Heart left ventricle (tissue), 16 donors: ENCODE measurements at places on chromosomes 5 and 9.

DNA sequence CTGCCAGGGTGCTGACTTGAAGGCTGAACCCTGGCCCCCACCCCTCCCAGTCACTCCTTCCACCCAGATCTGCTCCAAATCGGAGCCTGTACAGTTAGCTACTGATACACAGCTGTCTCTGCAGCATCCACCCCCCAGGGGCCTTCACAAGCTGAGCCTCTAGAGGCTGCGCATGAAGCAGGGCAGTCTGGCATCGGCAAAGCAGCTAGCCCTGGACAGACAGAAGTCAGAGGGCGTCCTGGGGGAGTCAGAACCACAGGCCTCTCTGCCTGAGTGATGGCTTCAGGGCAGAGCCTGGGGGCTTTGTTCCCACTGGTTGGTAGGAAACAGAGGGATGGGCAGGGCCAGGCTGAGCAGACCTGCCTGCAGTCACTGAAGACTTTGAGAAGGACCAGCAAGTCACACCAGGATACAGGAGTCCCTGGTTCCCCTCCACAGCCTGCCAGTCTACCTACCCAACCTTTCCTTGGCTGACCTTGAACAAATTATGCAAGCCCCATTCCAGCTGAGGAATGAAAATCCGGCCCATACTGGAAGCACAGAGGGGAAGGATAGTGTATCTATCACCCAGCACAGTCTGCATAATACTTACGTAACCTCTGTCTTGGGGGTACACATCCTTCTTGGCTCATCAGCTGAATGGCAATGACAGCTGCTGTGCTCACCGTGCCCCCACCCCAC, 8.8 kb downstream of the VDAC1 start:
- H3K36me3 ChIP-seq = peaks cover 22% of the 10 kb centered on the region
- no peak for DNase-seq
- H3K27ac ChIP-seq = peak overlapping the region; percentile 58
- peaks cover 89% of the 10 kb centered on the region for H3K4me1 ChIP-seq
- H3K27me3 ChIP-seq = no peaks in the 10 kb centered on the region

GRCh38 chr9:6956879-6957278, 199.1 kb downstream of the KDM4C start:
- DNase-seq = no peak
- H3K4me3 ChIP-seq = no peak overlapping the region
- H3K27me3 ChIP-seq = no peaks in the 10 kb centered on the region
- H3K36me3 ChIP-seq = no peaks in the 10 kb centered on the region
- peaks cover 12% of the 10 kb centered on the region for H3K4me1 ChIP-seq
- H3K27ac ChIP-seq = no peak overlapping the region

DNA sequence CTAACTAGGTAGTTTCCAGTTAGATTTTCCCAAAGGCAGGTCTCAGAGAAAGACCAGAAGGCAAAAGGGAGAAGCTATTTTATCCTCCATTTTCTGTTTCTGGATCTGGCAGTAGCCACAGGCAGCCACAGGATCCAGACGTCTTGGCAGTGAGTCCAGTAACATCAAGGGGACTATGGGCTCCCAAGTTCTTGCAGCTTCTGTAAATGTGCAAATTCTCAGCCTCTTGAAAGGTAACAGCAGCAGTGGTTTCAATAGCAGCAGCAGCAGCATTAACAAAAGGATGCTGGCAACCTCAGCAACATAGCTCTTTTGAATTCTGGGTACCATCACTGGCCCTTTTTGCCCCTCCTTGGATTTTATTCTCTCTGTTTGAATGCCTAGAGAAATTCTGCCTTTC, 27.1 kb upstream of the IL33 start:
- H3K27ac ChIP-seq = no peak overlapping the region
- no peaks in the 10 kb centered on the region for H3K27me3 ChIP-seq
- H3K4me3 ChIP-seq = no peak overlapping the region
- DNase-seq = no peak
- H3K4me1 ChIP-seq = peaks cover 8% of the 10 kb centered on the region
- H3K36me3 ChIP-seq = no peaks in the 10 kb centered on the region

DNA sequence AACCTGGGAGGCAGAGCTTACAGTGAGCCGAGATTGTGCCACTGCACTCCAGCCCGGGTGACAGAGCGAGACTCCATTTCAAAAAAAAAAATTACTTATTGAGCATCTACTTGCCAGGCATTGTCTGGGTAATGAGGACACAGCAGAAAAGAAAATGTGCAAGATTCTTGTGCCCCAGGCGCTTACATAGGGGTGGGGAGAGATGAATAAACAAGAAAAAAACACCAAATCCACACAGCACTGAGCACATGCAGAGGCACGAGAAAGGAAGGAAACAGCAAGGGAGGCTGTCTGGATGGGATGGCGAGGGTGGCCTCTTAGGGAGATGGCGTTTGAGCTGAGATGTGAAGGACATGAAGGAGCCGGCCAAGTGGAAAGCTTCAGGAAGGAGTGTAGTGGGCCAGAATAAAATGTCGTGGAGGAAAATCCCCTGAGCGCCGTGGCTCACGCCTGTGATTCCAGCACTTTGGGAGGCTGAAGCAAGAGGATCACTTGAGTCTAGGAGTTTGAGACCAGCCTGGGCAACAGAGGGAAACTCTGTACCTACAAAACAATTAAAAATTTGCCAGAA, 13.9 kb downstream of the DYNC2I2 start:
- H3K36me3 ChIP-seq = no peaks in the 10 kb centered on the region
- H3K4me3 ChIP-seq = no peak overlapping the region
- DNase-seq = no peak
- no peak overlapping the region for H3K27ac ChIP-seq
- no peaks in the 10 kb centered on the region for H3K4me1 ChIP-seq

GRCh38 chr5:89300426-89300970, 417.5 kb upstream of the MEF2C start:
- no peak for DNase-seq
- no peaks in the 10 kb centered on the region for H3K36me3 ChIP-seq
- H3K27ac ChIP-seq = no peak overlapping the region

DNA sequence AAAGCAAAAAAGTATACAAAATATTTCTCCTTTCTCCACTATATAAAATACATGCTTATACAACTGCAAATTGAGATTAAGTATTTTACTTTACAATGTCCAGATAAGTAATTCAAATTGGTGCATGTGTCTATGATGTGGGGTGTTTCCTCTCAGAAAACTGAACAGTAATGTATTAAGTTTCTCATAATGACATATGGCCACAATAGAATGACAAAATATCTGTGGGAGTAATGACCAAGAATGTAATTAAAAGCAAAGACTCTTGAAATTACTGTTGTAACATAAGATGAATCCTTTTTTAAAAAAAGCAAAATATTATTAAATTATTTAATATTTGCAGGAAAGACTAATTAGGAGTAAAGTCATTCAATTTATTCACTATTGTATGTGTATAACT, 155.1 kb downstream of the RFX3 start:
- DNase-seq = no peak
- H3K36me3 ChIP-seq = no peaks in the 10 kb centered on the region
- H3K4me3 ChIP-seq = no peak overlapping the region
- H3K4me1 ChIP-seq = peaks cover 18% of the 10 kb centered on the region

DNA sequence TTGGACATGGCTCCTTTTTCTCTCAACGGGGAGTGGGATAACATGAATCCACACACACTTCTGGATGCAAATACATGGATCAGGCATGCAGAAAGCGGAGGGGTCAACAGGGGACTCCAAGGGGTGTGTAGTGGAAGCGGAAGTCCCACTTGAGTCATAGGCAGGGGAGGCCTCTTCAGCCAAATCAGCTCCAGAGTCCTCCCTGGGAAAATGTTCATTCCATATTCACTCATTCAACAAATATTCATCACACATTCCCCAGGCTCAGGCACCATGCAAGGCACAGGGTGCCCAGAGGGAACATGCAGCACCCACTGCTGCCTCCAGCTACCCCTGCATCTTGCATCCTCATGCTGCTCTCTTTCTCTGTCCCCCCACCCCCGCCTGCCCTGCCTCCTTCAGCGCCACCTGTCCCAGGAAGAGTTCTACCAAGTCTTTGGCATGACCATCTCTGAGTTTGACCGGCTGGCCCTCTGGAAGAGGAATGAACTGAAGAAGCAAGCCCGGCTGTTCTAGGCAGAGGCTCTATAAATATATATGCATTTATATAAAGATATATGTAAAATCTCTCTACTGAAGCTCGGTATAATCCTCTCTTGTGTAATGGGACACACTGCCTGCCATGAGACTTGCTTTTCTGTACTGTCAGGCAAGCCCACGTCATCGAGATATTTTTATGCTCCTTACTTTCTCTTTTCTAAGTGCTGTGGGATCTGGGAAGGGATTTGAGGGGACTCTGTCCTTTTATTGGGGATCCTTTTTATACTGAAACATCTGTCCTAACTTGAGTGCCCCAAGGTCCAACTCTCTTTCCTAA, 13.6 kb upstream of the AFAP1L1 start:
- no peaks in the 10 kb centered on the region for H3K27me3 ChIP-seq
- H3K4me1 ChIP-seq = no peaks in the 10 kb centered on the region
- no peak overlapping the region for H3K27ac ChIP-seq
- H3K4me3 ChIP-seq = no peak overlapping the region

DNA sequence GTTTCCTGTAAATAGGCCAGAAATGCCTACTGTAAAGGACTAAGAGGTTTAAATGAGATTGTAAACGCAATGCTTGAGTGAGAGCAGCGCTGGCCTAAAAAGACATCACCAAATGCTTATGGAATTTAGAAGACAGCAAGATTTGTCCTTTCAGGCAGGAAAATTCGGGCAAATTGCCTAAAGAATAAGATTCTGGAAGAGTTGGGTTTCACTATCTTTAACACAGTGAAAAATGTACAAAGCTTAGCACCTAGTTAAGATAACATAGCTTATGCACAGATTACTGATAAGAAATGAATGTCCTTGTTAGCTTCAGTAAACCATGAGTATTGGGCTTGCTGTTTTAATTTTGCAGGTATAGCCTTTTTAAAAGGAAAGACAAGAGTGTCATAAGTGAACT, 4.7 kb downstream of the FKBP15 start:
- no peak overlapping the region for H3K4me3 ChIP-seq
- H3K36me3 ChIP-seq = peaks cover 4% of the 10 kb centered on the region
- H3K27ac ChIP-seq = no peak overlapping the region
- no peaks in the 10 kb centered on the region for H3K27me3 ChIP-seq
- H3K4me1 ChIP-seq = peaks cover 11% of the 10 kb centered on the region

DNA sequence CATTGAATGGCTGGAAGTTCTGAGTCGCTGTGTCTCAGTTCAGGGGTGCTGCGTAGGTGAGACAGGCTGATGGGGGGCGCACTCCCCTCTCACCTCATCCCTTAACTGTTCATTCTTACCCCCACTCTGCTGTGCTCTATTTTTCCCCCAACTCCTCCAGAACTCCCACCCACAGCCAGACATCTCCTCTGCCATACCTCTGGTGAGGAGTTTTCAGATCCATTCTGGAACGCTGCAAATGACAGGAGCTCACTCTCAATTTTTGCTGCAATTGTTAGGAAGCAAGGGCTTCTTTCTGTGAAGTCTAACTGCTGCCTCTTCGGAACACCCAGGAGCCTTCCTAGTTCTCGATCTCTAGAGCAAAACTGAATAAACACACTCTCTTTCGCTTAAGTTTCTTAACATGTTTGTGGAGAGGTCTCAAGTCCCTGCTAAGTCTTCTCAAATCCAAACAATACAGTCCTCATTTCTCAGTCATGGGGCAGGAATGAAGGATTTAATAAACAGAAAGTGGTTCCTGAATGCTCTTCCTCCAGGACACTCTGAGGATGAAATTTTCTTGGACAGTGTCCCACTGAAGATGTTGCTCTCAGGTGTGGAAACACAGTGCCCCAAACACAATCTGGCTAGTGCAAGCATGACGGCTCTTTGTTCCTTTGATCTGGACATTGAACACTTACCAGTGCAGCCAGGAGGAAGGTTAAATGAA, 387.7 kb downstream of the KDM4C start:
- H3K4me1 ChIP-seq = no peaks in the 10 kb centered on the region
- H3K36me3 ChIP-seq = no peaks in the 10 kb centered on the region
- no peak for DNase-seq
- H3K27ac ChIP-seq = peak overlapping the region; percentile 16
- no peak overlapping the region for H3K4me3 ChIP-seq

- H3K4me3 ChIP-seq = no peak overlapping the region
- no peaks in the 10 kb centered on the region for H3K36me3 ChIP-seq
- no peak for DNase-seq
- no peak overlapping the region for H3K27ac ChIP-seq
Measured at GRCh38 chr5:24145806-24146205, 499.0 kb downstream of the CDH10 start.

DNA sequence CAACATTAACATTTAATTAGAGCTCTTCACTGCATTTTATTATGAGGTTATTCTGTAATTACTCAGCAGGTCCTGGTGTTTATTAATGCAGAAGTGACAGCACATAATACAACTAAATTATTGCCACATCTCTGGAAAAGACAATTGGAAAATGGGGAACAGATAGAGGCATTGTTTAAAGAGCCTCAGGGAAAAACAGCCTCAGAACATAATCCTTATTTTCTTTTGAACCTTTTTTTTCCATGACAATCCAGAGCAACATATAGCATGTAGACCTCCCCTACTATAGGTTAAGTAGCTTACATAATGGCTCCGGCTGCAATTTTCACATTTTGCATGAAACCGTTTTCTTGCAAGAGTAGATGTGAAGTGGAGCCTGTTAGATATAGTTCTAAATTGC, 87.2 kb downstream of the RMI1 start:
- no peaks in the 10 kb centered on the region for H3K27me3 ChIP-seq
- no peak overlapping the region for H3K4me3 ChIP-seq
- no peak overlapping the region for H3K27ac ChIP-seq
- DNase-seq = no peak
- no peaks in the 10 kb centered on the region for H3K36me3 ChIP-seq

DNA sequence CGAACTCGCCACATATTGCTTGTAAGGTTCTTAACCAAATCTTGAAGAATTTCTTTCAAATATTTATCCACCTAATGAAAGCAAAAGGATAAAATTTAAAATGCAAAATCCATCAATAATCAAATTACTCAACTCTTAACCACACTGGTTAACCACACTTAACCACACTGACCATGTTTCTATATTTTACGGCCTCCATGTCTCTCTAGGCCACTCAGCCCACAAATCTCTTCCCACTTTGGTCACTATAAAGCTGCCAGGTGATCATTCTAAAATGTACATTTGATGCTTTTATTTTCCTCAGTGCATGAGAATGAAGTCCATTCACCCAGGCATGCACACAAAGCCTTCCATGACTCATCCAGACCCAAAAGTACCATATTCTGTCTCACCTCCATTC, 56.4 kb upstream of the OR2K2 start:
- H3K36me3 ChIP-seq = peaks cover 45% of the 10 kb centered on the region
- H3K27ac ChIP-seq = no peak overlapping the region
- H3K27me3 ChIP-seq = no peaks in the 10 kb centered on the region
- DNase-seq = no peak

DNA sequence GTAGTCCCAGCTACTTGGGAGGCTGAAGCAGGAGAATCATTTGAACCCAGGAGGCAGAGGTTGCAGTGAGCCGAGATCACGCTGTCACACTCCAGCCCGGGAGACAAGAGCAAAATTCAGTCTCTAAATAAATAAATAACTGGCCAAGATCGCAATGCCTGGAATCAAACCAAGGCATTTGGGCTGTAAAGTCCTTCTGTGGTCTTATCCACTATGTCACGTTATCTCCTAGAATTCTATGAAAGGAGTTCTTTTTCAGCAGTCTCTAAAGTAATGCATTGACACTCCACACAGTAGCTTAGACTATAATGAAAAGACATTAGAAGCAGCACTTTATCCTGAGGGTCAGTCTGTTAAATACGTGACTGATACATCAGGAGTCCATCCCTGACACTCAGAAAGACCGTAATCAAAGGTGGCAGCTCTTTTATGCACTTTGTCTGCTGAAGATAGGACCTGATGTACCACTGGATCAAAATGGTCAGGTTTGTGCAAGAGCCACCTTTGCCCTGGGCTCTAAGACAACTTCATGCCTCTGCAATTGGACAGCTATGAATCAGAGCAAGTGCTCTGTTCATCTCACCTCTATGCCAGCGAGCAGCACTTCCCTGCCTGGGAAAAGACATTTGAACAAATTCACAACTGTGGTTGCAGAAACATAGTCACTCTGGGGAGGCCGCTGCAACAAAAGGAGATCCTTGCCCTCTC, 31.7 kb upstream of the GNA14 start:
- H3K36me3 ChIP-seq = no peaks in the 10 kb centered on the region
- no peaks in the 10 kb centered on the region for H3K4me1 ChIP-seq
- H3K4me3 ChIP-seq = no peak overlapping the region
- H3K27ac ChIP-seq = no peak overlapping the region
